ENCODE measurements at places on chromosomes 5 and 9. TPM values are rescaled to one million over a fixed set of nuclear protein-coding genes. Genes with fewer than 3 reads are reported as not detected.
A peak's percentile ranks its signal among the peaks of the same experiment; 100 is the strongest.

The TMED7 gene
- total RNA-seq: 132 TPM

The SAXO1 gene
- total RNA-seq: 0.27 TPM

The PITX1 gene
- total RNA-seq: not detected

The PCDHA9 gene
- total RNA-seq: 1.1 TPM

The MRNIP gene
- 54.2 TPM for total RNA-seq

The GBGT1 gene
- total RNA-seq: 45.5 TPM

DNA sequence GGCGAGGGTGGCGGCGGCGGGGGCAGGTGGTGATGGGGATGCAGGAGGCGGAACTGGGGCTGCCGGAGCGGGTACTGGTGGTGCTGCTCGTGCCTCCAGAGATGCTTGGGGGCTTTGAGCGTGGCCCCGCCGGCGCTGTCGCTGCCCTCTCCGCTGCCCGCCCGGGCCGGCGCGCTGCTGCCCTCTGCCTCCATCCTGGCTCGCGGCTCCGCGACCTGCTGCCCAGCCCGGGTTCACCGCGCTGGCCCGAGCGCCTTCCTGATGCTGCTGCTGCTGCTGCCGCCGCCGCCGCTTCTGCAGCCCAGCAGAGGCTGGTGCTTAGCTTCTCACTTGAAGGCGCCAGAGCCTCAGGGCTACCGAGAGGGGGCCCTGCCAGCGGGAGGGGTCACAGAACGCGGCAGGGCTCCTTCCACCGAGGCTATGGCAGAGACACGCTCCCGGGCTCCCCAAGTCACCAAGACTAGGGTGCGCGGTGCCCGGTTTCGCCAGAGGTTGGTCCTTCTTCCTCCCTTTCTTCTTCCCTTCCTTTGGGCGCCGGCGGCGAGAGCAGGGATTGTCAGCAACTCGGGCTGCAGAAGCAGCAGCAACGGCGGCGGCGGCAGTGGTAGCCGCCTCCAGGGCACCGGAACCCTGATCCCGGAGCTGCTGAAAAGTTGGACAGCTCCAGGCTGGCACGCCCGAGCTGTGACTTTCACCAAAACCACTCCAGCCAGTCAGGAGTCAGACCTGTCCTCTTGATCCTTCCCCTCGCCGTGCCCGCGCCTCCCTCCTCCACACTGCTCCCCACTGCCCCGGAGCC is at the start of gene PDE4D:
Gene PDE4D (minus strand): TSS at position 298 of the 799 bp plus-strand sequence.
- H3K36me3 ChIP-seq: no peaks in the 10 kb centered on the region
- H3K4me3 ChIP-seq: peak within 1 kb of the TSS; percentile 71
- no peak within 1 kb of the TSS for H3K27ac ChIP-seq
- peak; percentile 8 for DNase-seq
- no peaks in the 10 kb centered on the region for H3K4me1 ChIP-seq
- no peaks in the 10 kb centered on the region for H3K27me3 ChIP-seq

DNA sequence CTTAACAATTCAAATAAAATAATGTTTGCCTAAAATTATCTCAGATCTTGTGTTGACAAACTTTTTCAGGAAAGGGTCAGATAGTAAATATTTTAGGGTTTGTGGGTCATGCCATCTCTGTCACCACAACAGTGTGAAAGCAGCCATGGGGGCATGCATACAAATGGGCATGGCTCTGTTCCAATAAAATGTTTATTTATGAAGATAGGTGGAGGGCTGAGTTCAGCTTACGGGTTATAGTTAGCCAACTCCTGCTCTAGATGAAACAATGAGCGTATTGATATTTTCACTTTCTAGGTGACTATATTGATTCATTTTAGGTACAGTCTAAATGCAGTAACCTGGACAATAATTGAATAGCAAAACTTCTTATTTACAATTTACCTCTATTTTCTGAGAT is 533.8 kb upstream of the CLINT1 start:
- no peaks in the 10 kb centered on the region for H3K36me3 ChIP-seq
- no peak overlapping the region for H3K27ac ChIP-seq
- no peaks in the 10 kb centered on the region for H3K4me1 ChIP-seq
- H3K4me3 ChIP-seq: no peak overlapping the region
- no peak for DNase-seq

- no peak overlapping the region for H3K4me3 ChIP-seq
- no peak for DNase-seq
- no peaks in the 10 kb centered on the region for H3K27me3 ChIP-seq
- peaks cover 6% of the 10 kb centered on the region for H3K4me1 ChIP-seq
- no peak overlapping the region for H3K27ac ChIP-seq
These were observed 1.4 kb downstream of the RALGPS1 start for GRCh38 chr9:126915846-126916543.

DNA sequence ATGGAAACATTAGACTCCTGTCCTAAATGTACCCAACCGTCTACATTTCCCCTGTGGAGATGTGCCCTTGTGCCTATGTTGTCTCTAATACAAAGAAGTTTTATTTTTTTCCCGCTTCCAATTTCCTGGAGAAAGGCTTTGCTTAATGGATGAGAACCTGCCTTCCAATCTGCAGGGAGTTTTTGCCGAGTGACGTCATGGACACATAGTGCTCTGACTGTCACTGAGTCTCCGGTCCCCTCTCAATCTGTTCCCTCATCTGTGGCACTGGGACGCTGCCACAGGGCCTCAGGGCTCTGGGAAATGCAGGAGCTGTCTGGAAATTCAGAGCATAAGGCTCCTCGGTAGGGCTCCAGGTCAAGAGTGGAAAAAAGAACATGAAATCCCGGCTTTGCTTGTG is 144.8 kb downstream of the PDZD2 start:
- no peak overlapping the region for H3K27ac ChIP-seq
- no peaks in the 10 kb centered on the region for H3K4me1 ChIP-seq
- H3K27me3 ChIP-seq: no peaks in the 10 kb centered on the region

DNA sequence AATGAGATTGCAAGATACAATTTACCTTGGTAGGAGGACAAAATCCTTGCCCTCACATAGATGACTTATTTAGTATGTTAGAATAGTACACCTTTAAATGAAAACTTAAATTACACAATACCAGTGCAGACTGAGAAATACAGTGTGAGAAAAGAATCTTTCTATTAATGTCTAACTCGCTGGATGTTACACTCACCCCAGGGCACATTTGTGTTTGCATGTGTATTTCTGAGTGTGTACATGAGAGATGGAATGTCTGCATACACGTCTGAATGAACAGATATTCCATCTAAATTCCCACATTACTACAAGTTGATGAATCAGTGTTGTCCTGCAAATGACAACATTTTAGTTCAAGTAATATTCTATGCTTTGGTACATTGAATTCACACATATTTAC is 99.8 kb downstream of the KLHL3 start:
- H3K27ac ChIP-seq: no peak overlapping the region
- H3K4me3 ChIP-seq: no peak overlapping the region
- no peaks in the 10 kb centered on the region for H3K36me3 ChIP-seq

DNA sequence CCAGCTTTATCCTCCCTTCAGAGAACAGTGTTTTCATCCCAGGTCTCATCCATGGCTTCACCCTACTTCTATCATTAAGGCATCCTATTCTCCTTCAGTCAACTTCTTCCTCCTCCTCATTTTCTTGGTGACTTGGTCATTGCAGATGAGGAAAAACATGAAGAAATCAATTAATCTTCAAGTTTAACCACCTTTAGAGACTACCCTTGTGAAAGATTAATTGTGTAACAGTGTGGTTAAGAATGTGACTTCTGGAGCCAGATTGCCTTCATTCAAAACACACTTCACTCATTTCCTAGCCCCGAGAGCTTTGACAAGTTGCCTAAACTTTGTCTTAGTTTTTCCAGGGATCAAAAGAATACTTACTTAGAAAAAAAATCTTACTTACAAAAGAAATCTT is 110.0 kb downstream of the STK32A start:
- DNase-seq: no peak
- H3K36me3 ChIP-seq: no peaks in the 10 kb centered on the region

DNA sequence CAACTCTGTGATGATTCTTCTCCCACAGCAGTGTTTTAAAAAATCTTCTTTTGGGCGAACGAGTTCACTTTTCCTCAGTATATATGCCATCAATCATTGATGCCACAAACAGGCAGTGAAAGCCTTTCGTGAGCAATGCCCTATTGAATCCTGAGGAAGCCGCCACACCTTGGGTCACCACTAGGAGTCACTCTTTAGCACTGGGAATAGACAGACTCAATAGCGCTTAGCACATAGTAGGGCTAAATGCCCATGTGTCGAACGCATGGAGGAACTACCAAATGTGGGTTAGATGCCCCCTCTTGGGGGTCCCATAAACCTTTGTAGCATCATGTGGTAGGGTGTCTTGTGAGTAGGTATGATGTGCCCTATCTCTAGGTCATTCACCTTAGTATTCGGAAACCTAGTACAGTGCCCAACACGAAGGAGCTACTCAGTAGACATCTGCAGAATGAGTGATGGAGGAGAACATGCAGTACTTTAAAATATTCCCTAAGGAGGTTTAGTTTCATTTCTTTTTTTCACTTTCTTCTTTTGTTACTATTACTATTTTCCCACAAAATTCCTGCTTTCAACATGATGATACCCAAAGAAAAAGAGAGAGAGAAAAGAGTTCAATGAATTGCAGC is 603.7 kb downstream of the BNC2 start:
- H3K27me3 ChIP-seq: no peaks in the 10 kb centered on the region
- H3K4me3 ChIP-seq: peak overlapping the region; percentile 67
- DNase-seq: no peak
- no peaks in the 10 kb centered on the region for H3K4me1 ChIP-seq
- no peak overlapping the region for H3K27ac ChIP-seq

- no peaks in the 10 kb centered on the region for H3K4me1 ChIP-seq
- no peaks in the 10 kb centered on the region for H3K36me3 ChIP-seq
- no peak for DNase-seq
- no peak overlapping the region for H3K27ac ChIP-seq
These were observed 35.1 kb upstream of the ADRB2 start for GRCh38 chr5:148791334-148791667.

- no peaks in the 10 kb centered on the region for H3K36me3 ChIP-seq
- H3K4me3 ChIP-seq: no peak overlapping the region
- H3K27me3 ChIP-seq: no peaks in the 10 kb centered on the region
- H3K27ac ChIP-seq: no peak overlapping the region
- no peak for DNase-seq
These were observed 250.9 kb downstream of the ADGRV1 start for GRCh38 chr5:90809311-90810056.

DNA sequence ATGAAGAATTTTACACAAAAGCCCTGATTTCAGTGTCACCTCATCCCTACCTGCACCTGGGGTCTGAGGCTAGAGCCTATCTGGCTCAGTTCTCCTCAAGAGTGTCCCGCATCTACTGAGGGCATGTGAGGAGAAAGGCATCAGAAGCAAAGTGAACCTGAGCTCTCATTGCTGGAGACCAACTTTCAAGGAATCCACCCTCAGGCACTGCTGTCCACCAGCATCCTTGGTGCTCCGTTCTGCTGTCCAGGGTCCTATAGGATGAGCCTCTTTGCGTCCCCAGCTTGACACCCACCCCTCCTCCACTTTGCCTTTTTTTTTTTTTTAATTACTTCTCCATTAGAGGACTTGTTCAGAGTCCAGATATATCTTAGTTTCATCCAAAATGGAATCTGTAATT is 49.5 kb downstream of the CAMSAP1 start:
- H3K4me3 ChIP-seq: no peak overlapping the region
- no peaks in the 10 kb centered on the region for H3K4me1 ChIP-seq
- DNase-seq: no peak
- no peaks in the 10 kb centered on the region for H3K27me3 ChIP-seq
- H3K36me3 ChIP-seq: peaks cover 15% of the 10 kb centered on the region
- no peak overlapping the region for H3K27ac ChIP-seq

DNA sequence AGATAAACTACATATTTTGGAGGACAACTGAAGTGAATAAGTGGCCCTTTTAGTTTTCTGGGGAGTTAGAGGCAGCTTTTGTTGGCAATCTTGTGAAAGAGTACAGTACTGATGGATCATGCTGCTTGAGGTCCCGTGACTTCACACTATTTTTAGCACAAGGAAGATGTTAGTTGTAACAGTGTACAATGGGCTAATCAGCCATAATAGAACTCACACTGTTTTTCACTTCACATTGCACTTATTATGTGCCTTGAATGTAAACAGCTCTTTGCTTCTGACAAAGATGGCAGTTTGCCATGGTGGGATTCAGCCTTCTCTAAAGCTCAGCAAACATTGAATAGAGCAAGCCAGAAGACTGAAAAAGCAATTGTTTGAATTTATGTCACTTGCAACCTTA is 176.7 kb upstream of the ZNF608 start:
- DNase-seq: no peak
- H3K4me3 ChIP-seq: no peak overlapping the region
- H3K27ac ChIP-seq: no peak overlapping the region
- H3K36me3 ChIP-seq: no peaks in the 10 kb centered on the region
- H3K4me1 ChIP-seq: peaks cover 7% of the 10 kb centered on the region

DNA sequence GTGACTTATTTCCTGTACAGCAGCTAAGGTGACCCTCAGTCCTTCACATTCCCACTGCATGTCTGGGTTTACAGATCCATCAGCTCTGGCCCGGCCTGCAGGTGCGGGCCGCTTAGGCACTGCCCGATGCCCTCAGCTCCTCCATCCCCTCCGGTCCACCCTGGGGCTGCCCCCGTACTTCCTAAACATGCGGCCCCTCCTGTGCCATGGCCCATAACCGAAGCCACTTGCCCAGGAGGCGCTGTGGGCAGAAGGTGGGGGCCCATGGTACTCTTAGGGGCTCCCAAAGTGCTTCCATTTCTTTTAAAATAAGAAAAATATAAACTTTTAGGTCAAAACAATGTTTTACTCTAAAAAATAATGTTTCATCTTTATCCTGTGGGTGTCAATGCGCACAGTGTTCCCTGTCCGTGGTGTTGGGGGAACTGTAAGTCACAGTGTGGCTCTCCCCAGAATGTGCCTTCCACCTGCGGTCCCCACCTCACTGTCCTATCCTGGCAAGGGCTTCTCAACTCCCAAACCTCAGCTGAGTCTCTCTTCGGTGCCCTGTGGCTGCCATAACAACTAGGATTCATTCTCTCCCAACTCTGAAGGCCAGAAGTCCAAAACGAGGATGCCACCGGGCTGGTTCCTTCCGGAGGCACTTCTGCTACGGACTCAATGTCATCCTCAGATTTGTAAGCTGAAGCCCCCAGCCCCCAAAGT is 132.7 kb upstream of the LPCAT1 start:
- H3K4me1 ChIP-seq: no peaks in the 10 kb centered on the region
- H3K27ac ChIP-seq: no peak overlapping the region
- H3K4me3 ChIP-seq: no peak overlapping the region
- DNase-seq: no peak
- H3K27me3 ChIP-seq: no peaks in the 10 kb centered on the region

- no peak overlapping the region for H3K27ac ChIP-seq
- no peaks in the 10 kb centered on the region for H3K27me3 ChIP-seq
- no peaks in the 10 kb centered on the region for H3K4me1 ChIP-seq
- H3K4me3 ChIP-seq: no peak overlapping the region
These were observed 38.0 kb downstream of the ADAMTS16 start for GRCh38 chr5:5178136-5178535.

GRCh38 chr5:54837093-54837492 is 148.3 kb downstream of the ESM1 start:
- H3K4me3 ChIP-seq: no peak overlapping the region
- H3K27ac ChIP-seq: no peak overlapping the region
- H3K4me1 ChIP-seq: no peaks in the 10 kb centered on the region

GRCh38 chr5:25744908-25745307 is 1100.1 kb upstream of the CDH10 start:
- no peak for DNase-seq
- H3K27me3 ChIP-seq: no peaks in the 10 kb centered on the region
- H3K4me1 ChIP-seq: no peaks in the 10 kb centered on the region
- no peak overlapping the region for H3K27ac ChIP-seq
- no peak overlapping the region for H3K4me3 ChIP-seq
